ENCODE measurements at places on chromosomes 3 and 15.

GRCh38 chr3:184658223-184658928 is 53.5 kb downstream of the MAGEF1 start:
- DNase-seq: no peak

DNA sequence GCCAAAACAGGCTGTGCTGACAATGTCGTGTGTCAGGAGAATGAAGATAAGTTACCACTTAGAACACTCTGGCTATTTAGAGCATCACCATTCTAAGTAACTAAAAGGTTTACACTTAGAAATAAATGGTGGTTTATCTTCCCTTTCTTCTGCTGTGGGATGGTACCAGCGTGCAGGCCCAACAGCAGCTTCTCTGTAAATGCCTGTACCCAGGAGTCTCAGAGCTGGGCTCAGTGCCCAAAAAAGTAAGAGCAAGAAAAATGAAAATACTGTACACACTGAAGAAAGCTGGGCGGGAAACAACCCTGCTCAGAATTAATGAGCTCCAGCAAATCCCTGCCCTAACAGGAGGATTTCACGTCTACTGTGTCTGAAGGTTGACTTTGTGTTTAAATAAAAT is 206.5 kb downstream of the MFSD1 start:
- DNase-seq: no peak

GRCh38 chr3:184500344-184500923 is 61.2 kb upstream of the EPHB3 start:
- DNase-seq: no peak

GRCh38 chr3:108489776-108490175 is 20.6 kb downstream of the MYH15 start:
- DNase-seq: no peak

- no peak for DNase-seq
Measured at GRCh38 chr3:165892565-165892964, 55.3 kb upstream of the BCHE start.

- no peak for DNase-seq
Measured at GRCh38 chr3:63807961-63808565, 11.0 kb upstream of the C3orf49 start.

DNA sequence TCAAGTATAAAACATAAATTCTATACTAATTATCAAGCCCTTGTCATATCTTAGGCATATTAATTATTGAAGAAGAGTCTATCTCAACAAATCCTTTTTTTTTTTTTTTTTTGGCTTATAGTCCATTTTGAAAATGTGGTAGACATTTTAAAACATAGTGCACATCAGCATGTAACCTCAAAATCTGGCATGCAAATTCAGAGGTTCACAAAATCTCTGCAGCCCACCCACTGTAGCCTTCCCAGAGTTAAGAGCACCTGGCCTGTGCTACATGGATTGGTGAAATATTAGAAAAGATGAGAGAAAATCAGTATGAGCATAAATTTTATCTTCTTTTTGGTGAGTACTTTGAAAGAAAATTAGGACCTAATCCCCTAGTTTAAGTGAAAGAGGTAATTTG is 84.8 kb downstream of the MBNL1 start:
- DNase-seq: no peak

GRCh38 chr3:66464512-66464894 is 36.3 kb downstream of the LRIG1 start:
- no peak for DNase-seq

DNA sequence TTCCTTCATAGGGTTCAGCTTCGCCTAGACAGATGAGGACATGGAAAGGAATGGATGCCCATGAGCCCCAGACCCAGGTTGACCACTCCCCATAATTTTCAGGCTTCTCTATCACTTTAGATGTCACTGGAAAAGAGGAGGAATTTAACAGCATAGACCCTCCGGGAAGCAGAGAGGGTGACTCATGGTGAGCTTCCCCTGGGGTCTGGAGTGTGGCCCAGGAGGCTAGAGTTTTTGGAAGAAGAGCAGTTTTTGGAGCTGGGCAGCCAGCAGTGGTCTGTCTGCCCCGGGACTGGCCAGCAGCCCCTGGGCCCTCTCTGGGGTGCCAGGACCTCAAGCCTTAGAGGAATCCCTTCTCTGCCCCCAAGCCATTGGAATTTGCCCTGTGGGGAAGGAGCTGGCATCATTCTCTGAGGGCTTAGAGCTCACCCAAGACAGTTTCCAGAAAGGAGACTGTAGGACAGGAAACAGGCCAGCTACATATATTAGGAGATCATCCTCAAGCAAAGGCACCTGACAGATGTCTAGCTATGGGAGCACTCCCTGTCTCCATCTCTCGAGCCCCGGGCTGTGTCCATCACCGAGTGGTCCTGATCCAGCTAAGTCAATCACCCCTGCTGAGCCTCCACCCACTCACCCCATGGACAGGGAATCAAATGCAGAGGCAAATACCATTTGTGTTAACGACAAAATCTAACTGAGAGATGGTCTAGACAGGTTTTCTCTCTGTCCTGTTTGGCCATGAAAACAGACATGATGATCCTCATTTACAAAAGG is 67.3 kb downstream of the MEGF11 start:
- no peak for DNase-seq

- no peak for DNase-seq
Measured at GRCh38 chr3:167602041-167602440, 51.7 kb downstream of the WDR49 start.

DNA sequence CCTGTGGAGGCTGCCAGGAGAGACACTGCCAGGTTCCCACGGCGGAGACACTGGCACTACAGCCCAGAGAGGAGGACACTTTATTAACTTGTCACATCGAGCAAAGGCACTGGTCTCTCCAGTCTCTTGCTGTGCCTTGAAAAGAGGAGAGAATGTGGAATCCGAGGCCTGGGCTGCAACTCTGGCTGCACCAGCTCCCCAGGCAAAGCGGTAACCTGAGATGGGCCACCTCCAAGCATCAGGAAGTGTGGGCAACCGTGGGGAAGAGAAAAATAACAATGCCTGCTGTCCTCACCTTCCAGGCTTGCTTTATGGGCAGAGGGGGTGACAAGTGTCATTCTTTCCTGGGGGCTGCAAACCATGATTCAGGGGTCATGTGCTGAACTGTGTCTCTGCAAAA is 91.6 kb upstream of the RGMA start:
- DNase-seq: no peak

GRCh38 chr3:23072693-23073092 is 130.4 kb upstream of the UBE2E2 start:
- DNase-seq: no peak

DNA sequence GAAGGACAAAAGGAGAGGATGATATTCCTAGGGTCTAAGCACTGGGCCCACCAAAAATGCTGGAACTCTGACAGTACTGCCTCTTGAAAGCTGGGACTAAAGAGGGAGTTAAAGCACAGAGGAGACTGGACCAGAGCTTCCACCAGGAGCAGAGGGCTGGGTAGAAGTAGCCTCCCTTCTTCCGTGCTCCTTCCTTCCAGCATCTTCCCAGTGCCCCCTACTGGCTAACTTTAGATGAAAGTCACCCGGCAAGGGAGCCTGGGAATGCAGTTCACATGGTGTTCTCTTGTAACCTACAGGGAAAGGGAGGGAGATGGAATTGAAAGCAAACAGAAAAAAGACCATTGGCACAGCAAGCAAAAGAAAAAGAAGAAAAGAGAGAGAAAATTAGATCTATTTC is 106.1 kb upstream of the COL8A1 start:
- peak; percentile 51 for DNase-seq

DNA sequence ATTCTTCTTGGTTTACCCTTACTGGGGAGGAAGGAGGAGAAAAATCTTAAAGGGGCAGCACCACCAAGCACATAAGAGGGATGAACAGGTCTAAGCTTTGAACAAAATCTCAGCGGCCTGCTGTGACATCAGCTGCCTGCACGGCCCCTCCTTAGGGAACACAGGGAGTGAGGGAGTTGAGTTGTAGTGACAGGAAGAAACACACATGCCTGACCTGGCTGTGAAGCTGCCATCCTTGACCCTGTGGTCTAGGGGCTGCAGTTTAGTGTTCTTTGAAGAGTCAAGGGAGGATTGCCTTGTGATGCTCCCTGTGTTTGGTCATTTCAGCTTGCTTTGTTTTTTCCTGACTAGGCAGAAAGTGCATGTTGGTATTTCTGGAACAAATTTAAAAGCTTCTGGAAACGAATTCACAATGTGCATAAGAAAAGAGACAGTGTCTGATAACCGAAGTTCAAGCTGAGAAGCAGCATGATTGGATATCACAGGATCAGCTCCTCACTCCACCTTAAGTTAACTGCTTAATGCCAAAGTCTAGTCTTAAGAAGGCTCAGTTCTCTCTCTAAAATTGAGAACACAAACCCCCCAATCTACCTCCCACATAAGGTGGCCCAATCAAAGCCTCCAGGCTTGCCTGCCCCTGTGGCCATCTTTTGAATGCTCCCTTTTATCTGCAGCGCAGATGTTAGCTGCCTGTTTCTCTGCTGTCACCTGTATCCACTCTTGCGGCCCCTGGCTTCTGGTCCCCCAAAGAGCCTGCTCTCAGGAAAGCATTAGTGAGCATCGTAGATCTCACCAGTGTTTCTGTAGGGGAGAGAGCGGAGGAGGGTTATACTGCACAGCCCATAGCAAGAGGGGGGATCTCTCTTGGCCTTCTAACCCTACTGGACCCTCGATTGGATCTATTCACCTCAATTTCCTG is 82.2 kb downstream of the SCN11A start:
- DNase-seq: no peak

DNA sequence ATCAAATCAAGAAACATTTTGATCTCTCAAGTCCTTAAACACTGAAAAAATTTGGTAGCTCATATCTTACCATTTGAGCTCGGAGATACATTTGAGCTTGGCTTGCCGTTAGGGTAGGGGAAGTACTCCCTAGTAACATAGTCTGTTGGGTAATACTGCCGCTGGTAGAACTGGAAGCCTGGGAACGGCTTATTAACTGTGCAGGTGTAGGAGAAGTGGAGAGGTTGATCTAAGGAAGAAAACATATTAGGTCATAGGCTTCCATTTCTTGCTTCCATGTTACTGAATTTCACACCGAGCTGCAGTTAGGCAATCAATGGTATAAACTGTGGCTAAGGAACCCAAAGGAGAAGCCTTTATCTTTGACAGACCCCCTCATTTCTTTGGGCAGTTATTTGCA is 32.5 kb downstream of the PHC3 start:
- no peak for DNase-seq

- DNase-seq: no peak
Measured at GRCh38 chr3:162437480-162437879, 940.9 kb downstream of the OTOL1 start.

DNA sequence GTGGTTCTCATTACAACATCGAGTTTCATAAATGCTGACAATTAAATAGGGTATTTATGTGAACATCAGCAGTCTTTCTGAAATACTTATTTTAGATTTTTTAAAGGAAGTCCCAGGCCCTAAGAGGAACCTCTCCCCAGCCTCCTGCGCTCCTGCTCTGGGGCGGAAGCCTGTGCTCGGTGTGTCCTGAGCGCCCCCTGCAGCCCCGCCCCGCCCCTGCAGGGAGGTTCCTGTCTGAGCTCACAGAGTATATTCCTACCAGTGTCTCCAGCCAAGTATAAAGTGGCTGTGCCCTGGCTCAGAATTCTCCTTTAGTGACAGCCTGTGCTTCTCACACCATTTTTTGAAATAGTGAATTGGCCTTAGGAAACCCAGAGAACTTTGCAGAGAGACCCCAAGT is 567.9 kb downstream of the GOLGA6L6 start:
- DNase-seq: no peak

DNA sequence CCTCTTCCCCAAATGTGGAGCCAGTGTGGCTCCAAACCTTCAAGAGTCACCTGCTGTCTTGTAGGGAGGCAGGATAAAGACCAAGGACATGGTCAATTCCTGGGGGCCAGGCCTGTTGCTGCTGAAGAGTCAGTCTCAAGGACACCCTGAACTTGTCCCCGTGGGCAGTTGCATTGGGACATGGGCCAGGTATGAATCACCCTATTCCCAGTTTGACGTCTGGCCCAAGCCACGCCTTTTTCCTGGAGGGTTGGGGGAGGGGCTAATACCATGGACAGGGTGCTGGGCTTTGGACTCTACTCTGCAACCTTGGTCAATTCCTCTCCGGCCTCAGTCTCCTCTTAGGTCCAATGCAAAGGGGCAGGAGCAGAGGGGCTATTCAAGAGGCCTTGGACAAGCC is 10.4 kb downstream of the ATP2B2 start:
- DNase-seq: no peak

GRCh38 chr3:6508410-6508759 is 352.5 kb upstream of the GRM7 start:
- no peak for DNase-seq

DNA sequence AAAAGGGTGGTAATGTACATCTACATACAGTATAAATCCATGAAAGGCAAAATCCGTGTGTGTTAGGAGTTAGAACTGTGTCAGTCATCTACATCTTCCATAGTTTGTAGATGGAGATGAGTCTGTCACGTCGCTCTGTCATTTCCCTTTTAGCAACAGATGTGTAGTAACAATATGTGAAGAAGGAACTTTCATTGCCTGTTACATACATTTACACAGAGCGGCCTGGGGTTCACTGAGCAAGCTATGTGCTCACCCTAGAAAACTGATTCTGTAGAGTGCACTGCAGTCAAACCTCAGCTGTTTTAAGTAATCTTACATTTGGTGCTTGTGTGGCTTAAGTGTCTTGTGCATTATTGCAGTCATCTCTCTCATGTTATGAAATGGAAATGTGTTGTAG is 41.6 kb upstream of the AP3B2 start:
- DNase-seq: no peak

DNA sequence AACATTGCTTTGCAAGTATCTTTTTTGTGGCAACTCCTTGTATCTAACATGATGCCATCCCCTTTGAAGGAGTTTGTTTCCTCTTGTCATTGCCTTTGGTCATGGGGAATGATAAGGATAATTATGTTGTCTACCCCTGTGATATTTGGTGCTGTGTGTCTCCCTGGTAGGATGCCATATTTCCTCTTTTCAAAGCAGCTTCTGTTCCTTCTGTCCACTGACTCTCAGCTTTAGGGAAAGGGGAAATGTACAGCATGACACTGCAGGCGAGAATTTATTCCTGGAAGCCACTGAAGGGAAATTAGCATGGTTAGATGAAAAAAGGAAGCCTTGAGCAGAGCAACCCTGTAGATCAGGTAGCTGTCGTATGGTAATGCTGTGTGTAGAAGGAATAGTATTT is 576.7 kb downstream of the CADM2 start:
- no peak for DNase-seq

- DNase-seq: no peak
Measured at GRCh38 chr15:38145651-38146111, 107.0 kb upstream of the SPRED1 start.

- DNase-seq: no peak
Measured at GRCh38 chr15:27538325-27538724, 560.8 kb downstream of the OCA2 start.

DNA sequence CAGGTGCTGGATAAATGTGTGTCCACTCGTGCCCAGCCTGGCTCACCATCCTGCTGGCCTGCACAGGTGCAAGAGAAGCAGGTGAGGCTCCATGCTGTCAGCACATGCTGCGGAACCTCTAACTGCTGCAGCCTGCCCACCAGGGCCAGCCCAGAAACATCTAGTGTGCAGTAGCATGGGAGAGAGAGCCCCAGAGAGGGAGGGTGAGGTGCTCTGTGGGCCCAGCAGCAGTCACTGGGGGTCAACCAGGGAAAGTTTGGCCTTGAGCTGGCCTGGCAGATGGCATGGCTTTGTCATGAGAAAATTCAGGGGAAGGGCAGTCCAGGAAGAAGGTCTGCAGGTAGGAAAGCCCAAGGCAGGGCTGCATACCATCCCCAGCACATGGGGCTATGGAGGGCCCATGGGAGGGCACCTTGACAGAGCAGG is 18.2 kb upstream of the PRR23E start:
- no peak for DNase-seq
